ENCODE measurements at places on chromosomes 11 and 22.
A peak's percentile ranks its signal among the peaks of the same experiment; 100 is the strongest.

DNA sequence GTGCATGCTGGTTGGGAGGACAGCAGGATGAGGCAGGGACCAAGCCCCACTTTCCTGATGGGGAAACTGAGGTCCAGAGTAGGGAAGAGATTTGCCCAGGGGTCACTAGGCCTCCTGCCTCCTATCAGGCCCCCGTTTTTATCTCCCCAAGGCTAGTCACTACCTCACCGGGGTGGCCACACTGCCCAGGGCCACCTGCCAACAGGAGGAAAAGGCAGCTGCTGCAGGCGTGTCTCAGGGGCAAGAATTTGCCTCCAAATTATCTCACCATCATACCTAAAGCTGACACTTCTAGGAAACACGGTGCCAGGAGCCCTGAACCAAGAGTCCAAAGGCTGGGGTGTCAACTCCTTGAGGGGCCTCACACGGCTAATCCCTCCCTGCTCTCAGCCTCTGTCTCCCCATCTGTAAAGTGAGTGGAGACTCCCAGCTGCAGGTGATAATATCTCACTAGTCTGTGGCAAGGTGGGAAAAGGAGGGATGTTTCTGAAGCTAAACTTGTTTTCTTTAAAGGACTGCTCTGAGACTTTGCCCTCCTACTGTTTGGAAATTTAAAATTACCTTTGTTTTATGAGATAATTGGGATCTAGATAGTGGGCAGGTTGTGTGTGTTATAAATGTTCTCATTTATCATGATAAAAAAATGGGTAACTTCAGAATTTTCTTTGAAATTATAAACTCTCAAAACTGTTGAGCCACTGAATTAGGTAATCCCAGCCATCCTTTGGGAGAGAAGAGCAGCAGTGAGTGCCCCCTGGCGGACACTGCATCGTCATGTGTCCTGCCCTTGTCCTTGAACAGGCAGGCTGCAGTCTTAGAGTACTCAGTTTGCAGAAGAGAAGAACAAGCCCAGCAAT, 60.0 kb downstream of the MYO7A start:
- peak; percentile 92 for DNase-seq

DNA sequence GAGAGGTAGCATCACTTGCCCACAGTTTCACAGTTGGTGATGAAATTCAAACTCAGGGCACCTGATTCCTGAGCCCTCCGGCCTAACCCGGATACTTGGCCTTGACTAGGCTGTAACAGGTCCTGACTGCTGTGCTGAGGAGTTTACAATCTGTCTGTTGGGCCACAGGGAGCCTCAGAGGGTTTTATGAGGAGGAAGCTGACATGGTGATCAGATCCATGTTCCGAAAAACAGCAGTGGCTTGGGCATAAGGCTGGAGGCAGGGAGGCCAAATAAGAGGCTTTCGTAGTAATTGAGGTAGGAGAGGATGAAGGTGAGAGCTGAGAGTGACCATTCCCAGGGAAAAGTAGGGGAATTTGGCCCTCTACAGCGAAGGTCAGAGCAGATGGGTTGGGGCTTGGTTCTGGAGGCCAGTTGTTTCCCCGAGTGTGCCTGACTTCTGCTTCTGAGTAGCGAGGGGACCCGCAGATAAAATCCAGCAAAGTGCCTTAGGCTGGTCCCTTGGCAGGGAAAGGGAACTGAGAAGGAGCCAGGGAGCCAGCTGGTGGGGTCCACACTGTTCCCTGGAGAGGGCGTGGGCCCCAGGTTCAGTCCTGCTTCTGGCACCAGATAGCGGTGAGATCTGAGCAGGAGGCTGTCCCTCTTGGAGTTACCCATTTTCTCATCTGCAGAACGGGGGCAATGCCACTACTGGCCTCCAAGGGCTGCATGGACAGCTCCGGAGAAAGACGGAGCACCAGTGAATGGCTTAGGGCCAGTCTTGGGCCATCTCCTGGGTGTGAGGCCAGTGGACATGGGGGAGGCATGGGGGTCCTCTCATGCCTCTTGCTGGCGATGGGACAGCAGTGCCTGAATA, 6.5 kb downstream of the PRDM11 start:
- DNase-seq = no peak

- DNase-seq = peak; percentile 37
Observed at GRCh38 chr11:67366546-67366945, 6.9 kb downstream of the CLCF1 start.

DNA sequence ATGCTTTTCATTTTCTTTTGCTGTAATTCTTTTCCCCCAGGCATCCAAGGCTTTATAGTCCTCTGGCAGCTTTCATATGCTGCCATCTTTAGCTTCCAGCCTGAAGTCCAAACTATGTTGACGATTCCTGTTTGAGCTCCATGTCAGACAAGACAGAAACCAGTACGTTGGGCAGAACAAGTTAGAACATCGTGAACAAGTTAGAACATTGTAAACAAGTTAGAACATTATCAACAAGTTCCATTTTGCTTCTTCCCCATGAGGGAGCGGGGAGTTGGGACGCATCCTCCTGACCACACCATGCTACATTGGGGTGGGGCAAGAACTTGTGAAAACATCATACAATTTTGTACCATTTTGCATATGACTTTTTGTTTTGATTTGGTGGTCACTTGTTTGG, 23.9 kb downstream of the GLB1L2 start:
- no peak for DNase-seq

DNA sequence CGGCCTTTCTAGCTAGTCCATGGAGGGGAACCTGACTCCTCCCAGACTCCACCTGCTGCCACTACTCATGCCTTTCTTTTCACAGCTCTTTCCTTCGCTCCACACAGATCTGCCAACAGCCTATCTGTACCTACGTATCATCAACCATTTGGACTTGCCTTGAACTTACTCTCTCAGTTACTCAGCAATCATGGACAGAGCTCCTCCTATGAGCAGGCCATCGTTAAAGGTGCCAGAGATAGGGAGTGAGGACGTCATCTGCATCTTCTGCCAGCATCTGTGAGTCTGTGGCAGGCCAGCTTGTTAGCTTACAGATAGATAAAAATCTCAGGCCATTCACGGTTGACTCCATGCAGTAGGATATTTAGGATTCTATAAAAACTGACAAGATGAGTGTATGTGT, 162.9 kb upstream of the ZBED5 start:
- DNase-seq = no peak

DNA sequence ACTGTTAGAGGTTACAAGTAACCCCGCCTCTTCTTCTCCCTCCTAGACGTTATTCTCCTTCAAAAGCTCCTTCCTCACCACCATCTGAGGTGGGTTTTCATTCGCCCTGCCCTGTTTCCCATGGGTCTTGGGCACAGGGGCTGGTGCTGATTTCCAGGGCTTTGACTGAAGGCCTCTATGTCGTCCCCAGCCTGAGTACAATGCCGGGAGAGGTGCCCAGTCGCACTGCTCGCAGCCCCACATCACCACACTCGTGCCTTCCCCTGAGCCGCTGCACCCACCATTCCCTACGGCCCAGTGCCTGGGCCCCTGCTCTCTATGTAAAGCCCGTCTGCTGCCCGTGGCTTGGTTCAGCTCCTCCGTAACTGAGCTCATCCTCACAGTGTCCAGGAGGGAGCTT, 169.8 kb downstream of the DSCAML1 start:
- DNase-seq = no peak

DNA sequence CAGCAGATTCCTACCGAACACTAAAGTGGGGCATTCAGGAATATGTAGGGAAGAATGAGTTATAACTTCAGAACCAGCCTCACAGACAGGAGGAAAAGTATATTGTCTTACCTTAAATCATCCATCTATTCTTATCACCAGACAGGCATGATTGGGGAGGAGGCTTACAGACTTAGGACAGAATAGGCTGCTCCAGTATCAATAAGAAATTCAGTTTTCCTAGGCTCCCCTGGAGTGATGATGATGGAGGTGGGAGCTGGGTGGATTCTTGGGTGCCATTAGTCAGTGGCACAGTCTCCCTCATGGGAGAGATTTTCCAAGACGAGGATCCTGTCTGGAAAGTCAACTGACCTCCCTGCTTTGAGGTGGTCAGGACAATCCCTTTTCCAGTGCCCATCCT, 225.0 kb downstream of the AASDHPPT start:
- no peak for DNase-seq

DNA sequence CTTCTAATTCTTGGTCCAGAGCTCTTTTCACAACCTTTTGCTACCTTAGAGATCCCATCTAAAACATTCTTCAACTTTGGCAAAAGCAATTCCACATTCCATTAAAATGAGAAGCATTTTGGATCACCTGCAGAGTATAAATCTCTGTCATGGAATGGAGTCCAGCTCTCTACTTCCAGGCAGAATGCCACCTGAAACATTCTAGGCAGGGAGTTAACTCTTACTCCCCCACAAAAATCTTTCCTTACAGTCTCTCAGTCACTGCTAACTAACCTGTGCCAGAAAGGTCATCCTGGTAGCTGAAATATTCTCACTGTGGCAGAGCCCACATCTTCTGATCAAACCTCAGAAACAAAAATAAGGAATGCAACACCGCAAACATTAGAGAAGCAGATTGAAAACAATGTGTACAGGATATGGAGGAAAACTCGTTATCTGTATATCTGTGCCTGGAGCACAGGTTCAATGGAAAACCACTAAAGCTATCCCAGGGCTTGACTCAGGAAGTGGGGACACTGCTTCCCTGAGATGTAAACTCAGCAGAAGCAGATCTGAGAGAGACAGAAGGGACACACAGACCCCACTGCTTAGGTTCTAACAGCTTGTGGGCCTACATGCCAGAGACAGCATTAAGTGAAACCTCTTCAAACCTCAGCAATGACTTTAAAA, 78.9 kb downstream of the KCNC1 start:
- DNase-seq = peak; percentile 12

- no peak for DNase-seq
Observed at GRCh38 chr11:75526192-75526541, 426 bp upstream of the GDPD5 start.

DNA sequence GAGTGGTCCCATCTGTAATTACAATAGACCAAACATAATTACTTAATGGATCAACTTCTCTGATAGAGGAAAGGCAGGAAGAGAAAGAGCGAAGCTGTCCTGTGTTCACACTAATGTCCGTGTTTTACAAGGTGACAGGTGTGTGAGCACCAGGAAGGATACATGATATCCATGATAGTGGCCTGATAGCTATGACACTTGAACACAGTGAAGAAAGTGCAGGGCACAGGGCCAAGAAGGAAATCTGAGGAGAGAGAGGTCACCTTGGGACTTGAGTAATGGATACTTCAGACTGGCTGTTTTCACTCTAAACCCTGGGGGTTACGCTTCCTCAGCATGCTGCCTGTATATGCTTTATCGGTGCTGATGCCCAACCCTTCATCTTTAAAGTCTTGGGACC, 29.4 kb downstream of the TUB start:
- no peak for DNase-seq

DNA sequence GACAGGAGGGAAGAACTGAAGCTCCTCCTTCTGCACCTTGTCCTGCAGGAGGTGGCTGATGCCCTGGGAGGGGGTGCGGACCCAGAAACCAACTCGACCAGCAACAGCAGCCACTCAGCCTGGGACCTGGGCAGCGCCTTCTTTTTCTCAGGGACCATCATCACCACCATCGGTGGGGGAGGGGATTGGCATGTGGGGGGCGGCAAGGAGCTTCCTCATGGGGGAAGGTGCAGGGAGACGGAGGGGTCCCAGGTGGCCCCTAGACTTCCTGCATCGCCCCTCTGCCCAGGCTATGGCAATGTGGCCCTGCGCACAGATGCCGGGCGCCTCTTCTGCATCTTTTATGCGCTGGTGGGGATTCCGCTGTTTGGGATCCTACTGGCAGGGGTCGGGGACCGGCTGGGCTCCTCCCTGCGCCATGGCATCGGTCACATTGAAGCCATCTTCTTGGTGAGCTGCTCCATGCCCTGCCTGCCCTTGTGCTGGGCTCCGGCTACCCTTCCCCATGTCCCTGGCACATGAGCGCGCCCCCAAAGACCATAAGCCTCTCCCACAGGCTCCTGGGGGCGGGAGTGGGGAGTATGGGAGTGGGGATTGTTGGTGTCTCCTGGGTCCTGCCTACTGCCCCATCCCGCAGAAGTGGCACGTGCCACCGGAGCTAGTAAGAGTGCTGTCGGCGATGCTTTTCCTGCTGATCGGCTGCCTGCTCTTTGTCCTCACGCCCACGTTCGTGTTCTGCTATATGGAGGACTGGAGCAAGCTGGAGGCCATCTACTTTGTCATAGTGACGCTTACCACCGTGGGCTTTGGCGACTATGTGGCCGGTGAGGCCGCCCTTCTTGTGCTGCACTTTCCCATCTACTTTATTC, 3.1 kb upstream of the CATSPERZ start:
- DNase-seq = no peak

GRCh38 chr11:8016440-8016839, 29.3 kb downstream of the EIF3F start:
- no peak for DNase-seq

DNA sequence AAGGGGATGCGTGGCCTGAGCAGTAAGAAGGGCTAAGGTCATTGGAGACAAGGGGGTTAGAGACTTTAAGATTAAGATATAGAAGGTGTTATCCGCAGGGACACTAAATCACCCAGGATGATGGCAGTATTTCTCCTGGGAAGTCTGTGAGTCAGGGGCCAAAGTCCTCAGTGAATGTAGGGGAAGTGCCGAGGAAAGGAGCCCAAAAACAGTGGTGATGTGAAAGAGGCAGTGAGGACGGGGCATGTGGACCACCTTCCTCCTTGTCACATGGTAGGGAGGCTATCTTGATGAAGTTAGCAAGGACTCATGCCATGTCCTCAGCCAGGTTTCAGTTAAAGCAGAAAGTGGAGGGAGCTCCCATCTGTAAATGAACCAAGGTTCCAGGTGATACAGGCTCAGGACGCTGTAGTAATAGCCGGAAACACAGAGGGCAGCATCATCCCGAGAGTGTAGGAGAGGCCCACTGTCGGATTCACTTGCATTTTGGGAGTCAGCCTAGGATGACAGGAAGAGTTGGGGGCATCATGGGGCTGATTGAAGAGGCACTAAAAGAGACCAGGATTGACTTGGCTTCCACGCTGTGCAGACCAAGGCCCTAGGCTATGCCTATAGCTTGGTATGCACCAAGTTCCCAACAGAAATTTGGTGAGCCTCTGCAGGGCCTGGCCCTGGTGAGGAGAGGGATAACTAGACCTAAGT, 33.5 kb downstream of the WEE1 start:
- no peak for DNase-seq

DNA sequence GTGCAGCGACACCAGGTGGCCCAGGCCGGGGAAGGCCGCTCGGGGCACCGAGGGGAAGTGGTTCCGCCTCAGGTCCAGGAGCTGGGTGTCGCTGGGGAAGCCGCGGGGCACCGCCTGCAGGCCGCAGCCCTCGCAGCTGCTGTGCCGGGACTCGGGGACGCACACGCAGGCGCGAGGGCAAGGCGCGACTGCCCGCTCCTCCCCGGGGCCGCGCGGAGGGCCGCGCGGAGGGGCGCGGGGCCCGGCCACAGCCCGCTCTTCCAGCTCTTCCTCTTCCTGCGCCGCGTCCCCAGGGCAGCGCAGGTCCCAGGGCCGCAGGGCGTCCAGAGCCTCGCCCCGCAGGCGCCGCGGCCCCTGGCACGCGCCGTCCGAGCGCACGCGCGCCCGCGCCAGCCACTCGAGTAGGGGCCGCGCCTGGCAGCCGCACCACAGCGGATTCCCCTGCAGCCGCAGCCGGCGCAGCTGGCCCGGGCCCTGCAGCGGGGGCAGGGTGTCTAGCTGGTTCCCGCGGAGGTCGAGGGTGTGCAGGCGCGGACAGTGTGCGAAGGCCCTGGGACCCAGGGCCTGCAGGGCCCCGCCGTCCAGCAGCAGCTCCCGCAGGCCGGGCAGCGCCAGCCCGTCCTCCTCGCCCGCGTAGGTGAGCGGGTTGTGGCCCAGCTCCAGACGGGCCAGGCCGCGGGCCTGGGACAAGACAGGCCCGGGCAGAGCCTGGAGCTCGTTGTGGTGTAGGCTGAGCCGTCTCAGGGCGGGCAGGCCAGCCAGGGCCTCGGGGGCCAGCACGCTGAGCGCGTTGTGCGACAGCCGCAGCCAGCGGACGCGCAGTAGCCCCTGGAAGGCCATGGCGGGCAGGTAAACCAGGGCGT, 2.8 kb downstream of the CHADL start:
- DNase-seq = peak; percentile 60
